ENCODE measurements at places on chromosomes 13 and 19.

DNA sequence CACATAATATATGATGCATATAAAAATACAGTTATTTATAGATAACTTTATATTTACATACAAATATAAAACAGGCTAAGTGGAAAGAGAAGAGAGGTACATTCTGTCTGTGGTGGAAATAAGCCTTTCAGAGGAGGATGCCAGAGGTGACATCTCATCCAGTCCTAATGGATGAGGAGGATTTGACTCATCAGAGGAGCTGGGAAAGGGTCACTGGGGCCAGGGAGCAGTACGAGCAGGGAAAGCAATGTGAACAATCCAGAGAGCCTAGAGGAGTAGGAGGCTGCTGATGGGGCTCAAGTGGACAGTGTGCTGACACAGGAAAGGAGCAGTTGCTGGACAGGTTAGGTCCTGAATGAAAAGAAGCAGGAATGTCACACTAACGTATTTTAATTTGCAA, 18.6 kb downstream of the NALCN start:
- DNase-seq, result no peak

DNA sequence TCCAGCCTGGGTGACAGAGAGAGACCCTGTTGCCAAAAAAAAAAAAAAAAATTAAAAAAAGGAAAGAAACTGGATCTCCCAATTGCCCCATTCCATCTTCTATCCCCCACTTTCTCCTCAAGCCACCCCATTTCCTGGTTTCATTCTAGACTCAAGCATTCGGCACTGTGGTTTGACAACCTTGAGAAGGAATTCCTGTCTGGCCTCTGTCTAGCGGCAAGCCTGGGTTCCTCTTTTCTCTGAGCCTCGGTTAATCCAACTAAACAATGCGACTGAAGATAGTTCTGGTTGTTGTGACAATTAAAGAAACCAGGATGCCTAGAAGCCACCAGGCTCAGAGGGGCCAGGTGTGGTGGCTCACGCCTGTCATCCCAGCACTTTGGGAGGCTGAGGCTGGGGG, 3.3 kb upstream of the C3 start:
- DNase-seq, result no peak

- no peak for DNase-seq
Measured at GRCh38 chr13:75704927-75705288, 68.8 kb downstream of the LMO7 start.

- no peak for DNase-seq
Measured at GRCh38 chr13:22200440-22200839, 529.6 kb downstream of the FGF9 start.

GRCh38 chr19:14775869-14776586, 2.3 kb downstream of the ADGRE2 start:
- DNase-seq, result no peak

All from stimulated activated CD8-positive, alpha-beta memory T cell treated with anti-CD3 and anti-CD28 coated beads, Interleukin-4, amount 100 ng/mL, for 1 hour (primary cell).